Astrocyte (in vitro differentiated cells and primary cell): ENCODE measurements at places on chromosomes 6 and 20. TPM values are rescaled to one million over a fixed set of nuclear protein-coding genes. Genes with fewer than 3 reads are reported as not detected.
A peak's percentile ranks its signal among the peaks of the same experiment; 100 is the strongest.

NOTCH4 gene
- 0.57 and 0.60 TPM in 2 replicates for total RNA-seq

- no peak for DNase-seq
Observed at GRCh38 chr6:123990376-123990775, 186.7 kb downstream of the NKAIN2 start.

DNA sequence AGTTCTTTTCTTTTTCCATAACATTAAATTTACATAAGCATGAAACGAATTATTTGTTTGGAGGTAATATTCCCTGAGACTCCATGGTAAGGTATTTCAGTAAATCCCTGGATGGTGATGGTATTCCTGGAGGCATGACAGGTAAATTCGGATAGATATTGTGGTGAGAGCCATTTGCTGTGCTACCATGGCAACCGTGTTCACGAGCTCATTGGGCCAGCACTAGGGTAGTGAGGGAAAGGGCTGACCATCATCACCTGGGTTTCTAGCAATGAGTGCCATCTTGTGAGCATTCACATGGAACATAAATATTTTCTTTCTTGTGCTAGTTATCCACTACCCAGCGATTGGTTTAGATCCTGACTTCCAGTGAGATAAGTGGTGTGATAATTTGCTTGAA, 51.9 kb upstream of the GNRH2 start:
- DNase-seq: no peak

DNA sequence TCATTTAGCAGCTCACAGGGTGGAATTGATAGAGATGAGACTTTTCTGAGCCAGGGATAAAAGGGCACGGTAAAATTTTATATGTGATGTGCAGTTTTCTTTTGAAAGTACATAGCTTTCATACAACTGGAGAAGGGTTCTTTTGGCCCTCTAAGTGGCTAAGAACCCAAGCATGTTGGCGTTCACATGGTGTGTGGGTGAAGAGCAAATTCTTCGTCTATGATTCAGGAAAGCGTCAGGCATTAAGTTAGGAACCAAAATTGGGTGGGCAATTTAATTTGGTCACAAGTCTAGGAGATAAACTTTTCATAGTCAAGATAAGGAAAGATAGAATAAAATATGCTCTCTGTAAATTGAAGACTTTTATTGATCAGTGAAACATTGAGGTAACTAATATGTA, 153.9 kb downstream of the UTRN start:
- peak; percentile 75 for DNase-seq

TINAG gene
- total RNA-seq: not detected in 2 replicates

DNA sequence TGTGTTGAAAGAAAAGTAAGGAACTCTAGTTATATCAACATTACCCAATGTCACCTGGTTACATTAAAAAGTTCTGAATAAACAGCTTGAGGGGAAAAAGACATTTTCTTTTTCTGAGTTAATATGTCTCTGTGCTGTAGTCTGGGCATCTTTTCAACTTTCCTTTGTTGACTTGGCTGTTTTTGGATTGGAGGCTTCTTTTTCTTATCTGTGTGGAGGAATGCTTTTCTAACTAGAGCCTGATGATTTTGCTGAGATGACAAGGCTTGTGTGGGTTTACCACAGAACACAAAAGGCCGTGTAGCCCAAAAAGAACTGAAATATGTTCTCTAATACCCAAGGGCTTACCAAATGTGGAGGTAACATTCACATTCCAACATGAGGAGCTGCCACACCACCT, 161.8 kb downstream of the KCNQ5 start:
- DNase-seq: peak; percentile 90

- no peak for DNase-seq
Observed at GRCh38 chr20:34536798-34537394, 20.7 kb downstream of the DYNLRB1 start.

GRCh38 chr6:38459291-38459690, 180.4 kb downstream of the BTBD9 start:
- peak; percentile 55 for DNase-seq

DNA sequence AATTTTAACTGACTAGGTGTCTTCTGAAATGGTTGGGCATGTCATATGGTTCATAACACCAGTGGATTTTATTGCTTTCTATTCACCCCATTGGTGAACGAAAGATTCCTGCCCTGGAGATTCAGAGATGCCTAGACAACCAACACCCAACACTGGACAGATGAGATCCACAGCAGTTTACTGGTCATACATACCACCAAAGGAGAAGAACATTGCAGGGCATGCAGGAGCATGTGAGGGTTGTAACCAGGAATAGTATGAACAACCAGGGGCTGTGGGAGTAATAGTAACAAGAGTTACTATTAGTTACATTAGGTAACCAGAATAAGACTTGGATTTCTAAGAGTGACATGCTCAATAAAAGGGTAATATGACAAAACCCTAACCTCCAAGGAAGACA, 77.8 kb upstream of the FABP7 start:
- DNase-seq: no peak

JAG1 gene
- 278 and 380 TPM in 2 replicates for total RNA-seq

- peak; percentile 88 for DNase-seq
Observed at GRCh38 chr6:144248476-144249301, 36.4 kb upstream of the UTRN start.

NRSN1 gene
- not detected in 2 replicates for total RNA-seq

GRCh38 chr6:20811109-20811761, 277.0 kb downstream of the CDKAL1 start:
- DNase-seq: peak; percentile 99

STMND1 gene
- 0.16 TPM in 1 of 2 replicates, not detected in the other for total RNA-seq

DNA sequence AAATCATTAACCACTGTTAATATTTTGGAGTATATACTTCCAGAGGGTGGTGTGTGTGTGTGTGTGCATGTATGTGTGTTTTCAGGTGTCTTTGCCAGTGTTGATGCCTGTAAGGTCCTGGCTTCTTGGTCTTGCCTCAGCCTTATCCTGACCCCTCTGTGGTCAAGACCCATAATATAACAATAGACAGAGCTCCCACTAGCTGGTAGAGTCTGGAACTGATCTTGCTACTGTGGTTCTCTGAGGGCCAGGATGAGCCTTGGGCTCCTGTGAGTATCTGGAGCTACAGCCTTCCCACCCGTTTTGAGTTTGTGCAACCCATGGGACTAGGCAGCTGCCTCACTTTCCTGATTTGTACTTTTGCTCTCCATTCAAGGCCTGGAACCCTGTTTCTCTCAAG, 191.0 kb downstream of the IBTK start:
- no peak for DNase-seq

- DNase-seq: no peak
Observed at GRCh38 chr20:63134201-63134612, 81.7 kb downstream of the YTHDF1 start.

DNA sequence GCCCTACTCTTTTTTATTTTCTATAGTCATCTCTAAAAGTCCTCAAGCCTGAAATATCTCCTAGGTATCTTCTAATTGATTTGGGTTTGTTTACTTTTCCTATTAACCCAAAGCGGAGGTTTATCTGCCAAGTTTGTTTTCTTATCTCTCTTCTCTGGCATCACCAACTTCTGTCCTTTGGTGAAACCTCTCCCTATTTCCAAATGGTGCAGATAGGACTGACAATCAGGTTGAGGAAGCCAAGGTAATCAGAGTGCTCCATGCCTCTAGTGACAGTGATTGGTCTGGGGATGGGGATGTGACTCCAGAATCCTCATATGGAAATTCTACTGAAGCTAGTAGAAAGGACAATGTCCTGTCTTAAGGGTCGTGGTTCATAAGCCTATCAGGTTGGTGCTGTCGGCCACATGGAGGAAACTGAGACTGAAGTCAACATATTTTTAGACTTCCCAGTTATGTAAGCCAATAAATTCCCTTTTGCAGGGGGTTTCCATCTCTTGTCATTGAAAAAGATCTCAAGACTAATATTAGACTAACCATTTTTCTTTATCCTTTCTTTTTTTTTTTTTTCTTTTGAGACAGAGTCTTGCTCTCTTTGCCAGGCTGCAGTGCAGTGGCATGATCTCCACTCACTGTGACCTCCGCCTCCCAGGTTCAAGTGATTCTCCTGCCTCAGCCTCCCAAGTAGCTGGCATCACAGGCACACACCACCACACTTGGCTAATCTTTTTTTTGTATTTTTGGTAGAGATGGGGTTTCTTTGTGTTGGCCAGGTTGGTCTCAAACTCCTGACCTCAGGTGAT, 28.0 kb downstream of the KIF6 start:
- DNase-seq: no peak

DNA sequence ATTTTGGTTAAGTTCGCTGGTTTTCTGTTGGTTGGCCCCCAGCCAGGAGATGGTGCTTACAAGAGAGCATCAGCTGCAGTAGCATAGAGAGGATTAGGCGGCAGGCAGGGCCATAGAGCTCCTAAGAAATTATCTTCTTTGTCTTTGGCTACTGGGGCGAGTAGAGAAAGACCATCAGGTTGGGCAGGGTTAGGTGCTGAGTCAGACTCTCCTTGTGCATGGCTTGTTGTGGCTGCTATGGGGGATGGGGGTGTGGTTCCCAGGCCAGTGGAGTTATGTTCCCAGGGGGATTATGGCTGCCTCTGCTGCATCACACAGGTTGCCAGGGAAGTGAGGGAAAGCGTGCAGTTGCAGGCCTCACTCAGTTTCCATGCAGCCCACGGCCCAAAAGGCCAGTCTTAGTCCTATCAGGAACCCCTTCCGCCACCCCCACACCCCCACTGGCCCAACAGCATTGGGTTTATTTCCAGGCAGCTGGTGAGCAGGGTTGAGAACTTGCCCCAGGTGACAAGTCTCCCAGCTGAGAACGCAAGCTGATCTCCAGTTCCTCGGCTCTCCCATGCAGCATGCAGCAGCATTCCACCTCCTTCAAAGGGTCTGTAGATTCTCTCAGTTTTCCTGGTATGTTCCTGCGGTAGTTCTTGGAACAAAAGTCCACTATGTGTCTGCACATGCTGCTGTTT, 243.7 kb downstream of the UTRN start:
- peak; percentile 44 for DNase-seq

DNA sequence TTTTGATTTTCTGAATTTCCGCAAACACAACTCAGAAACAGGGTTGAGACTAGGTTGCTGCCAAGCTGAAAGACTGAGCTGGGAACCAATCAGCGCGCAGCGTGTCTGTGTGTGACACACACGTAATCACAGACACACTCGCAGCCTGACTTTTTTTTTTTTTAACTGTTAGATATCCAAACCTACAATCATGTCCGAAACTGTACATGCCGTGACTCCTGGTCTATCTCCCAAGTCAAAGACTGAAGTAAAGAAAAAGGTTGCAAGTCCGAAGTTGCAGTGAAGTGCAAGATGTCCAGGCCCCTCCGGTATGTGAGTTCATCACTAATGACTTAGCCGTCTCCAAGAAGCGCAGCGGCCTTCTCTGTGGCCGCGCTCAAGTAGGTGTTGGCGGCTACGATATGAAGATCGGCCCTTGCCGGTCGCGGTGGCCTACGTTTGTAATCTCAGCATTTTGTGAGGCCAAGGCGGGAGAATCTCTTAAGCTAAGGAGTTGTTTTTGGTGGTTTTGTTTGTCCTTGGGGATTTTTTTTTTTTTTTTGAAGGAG, 108.2 kb downstream of the HFE start:
- peak; percentile 95 for DNase-seq

GRCh38 chr20:24465159-24465558, 4.3 kb upstream of the SYNDIG1 start:
- no peak for DNase-seq

GRCh38 chr6:17816921-17817611, 110.3 kb upstream of the NUP153 start:
- no peak for DNase-seq

DNA sequence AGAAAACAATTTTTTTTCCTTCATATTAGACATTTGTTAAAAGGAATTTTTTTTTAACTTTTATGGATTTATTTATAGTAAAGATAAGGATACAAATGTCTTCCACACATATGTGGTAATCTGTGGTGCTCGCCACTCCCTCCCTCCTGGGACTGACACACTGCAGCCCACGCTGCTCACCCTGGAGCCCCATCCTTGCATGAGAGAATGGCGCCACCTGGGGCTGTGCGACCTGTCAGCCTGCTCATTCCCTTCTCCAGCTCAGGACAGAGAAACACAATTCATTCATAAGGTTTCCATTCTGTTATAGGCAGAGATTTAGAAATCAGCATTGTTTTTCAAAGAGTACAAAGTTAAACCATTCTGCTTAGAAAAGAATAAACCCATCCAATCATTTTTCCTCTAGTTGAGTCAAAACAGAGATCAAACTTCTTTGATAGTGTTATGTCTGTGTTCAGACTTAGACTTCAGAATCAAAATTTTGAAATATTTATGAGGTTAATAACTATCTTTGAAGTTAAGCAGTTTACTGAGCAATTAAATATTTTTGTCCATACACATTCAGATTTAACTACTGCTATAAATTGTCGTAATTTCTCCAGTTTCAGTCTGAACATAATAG, 42.8 kb upstream of the DYNLRB1 start:
- DNase-seq: peak; percentile 14

EPPIN gene
- total RNA-seq: not detected in 2 replicates

C20orf144 gene
- 0.16 TPM in 1 of 2 replicates, not detected in the other for total RNA-seq

GRCh38 chr6:141981190-141981589, 151.5 kb upstream of the GJE1 start:
- DNase-seq: no peak

GRCh38 chr6:164290101-164290500, 875.6 kb downstream of the QKI start:
- DNase-seq: no peak

DNA sequence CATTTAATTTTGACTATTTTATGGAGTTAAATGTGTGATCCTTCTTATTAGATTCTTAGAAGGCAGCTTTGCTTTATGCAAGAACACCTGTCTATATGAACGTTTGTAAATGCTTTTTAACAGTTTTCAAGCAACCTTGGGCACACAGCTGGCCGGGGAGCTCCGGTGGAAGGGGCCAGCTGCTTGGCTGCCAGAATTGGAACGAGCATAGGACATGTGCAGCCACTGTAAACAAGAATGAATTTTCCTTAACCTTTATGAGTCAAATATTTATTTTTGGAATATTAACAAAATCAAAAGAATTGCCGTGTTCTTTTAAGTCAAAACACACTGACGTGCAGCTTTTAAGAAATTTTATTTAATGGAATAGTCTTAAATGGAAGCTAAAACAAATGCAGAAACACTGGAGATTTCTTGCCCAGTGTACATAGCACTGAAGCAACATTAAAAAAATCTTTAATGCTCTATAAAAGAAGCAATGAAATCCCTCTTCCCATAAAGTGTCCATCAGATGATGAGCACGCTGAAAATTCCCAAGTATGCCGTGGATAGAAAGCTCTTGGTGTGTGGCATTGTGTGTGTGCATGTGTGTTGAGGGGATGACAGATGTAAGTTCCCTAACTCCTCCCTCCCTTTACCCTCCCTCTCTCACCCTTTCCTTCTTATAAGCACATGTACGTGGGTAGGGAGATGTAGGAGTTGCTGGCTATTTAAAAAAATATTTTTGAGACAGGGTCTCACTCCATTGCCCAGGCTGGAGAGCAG, 208.9 kb upstream of the EXOC2 start:
- DNase-seq: no peak

LAMA5 gene
- total RNA-seq: 285 and 350 TPM in 2 replicates

VGLL2 gene
- total RNA-seq: 1.2 and 1.7 TPM in 2 replicates

BCAS1 gene
- total RNA-seq: 0.31 TPM in 1 of 2 replicates, not detected in the other
